ENCODE measurements at places on chromosomes 4 and X.

DNA sequence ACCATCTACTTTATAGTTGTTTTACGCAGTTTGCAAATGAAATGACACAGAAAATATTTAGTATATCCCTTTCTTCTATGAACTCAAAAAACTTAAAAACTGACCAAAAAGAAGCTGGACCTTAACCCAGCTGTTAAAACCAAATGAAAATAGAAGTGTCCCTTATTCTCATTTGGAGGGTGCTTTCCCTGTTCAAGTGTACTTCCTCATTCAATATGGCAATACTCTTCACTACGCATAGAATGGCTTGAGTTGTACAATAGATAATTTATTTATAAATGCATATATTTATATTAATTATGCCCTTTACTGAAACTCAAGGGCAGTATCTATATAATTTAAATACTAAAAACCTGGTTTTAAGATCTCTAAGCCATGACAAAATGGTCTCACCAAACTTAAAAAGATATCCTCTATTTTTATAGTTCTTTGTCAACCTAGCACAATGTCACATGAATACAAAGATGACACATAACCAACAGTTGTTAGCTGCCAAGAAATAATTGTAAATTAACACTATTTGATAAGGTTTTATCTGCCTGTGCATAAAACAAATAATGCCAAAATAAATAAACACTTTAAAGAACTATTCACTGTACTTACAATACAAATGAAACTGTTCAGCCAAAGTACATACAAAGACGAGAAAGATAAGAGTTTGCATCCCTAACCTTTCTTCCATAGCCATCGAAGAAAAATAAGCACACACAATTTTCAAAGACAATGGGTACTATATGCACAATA, 25.2 kb downstream of the YTHDC1 start:
- no peak for DNase-seq

GRCh38 chrX:23919706-23920320, 12.0 kb downstream of the CXorf58 start:
- peak; percentile 6 for DNase-seq

DNA sequence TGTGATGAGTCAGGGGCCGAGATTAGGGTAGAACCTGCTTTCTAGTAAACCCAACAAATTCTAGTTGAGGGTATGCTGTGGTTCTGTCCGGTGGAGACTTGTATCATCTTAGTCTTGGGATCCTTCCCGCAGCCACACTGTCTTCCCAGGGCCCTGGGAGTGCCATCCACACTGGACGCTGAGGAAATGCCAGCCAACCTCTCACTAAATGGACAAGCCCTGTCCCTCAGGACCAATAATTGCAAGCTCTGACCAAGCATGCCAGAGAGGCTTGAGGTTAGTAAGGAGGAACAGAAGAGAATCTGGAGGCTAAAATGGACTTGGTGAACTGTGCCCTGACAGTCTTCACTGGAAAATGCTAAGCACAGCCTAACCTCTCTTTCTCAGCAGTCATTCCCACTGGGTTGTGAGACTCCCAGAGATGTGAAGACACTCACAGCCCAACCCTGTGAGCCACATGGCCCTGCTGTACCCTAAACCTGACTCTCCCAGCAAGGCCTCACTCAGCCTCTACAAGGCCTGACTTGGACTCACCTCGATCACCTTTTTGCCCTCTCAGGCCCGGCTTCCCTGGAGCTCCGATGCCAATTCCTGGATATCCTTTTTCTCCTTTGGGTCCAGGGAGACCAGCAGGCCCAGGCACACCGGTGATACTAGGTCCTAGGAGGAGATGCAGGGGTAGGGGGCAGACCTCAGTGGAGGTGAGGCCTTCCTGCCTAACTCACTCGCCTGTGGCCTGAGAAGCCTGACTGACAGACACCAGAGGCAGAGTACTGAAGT, 77.6 kb downstream of the ATG4A start:
- no peak for DNase-seq

GRCh38 chrX:134806707-134807038, 148.4 kb upstream of the PLAC1 start:
- no peak for DNase-seq

DNA sequence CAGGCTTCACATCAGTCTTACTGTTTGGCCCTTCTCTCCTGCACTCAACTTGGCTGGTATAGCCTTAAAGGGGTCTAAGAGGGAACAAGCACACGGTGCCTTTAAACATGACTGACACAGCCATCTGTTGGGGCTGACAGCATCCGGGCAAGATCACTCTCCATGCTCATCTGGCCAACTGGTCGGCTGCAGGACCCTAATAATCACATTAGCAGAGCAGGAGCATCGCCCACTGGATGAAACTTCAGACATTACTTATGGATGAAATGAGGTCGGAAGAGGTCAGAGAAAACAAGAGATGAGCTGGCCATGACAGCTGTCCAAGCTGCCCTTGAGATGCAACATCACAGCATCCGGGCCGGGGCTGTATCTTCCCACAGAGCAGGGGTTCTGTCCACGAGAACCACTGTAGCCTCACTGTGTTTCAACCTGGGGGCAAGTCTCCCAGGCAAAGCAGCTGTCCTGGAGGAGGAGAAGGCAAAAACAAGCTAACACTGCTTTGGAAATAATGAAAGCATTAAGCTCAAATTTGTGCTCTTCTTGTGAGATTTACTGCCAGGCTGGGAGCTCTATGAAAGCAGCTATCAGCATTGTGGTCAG, 94.4 kb upstream of the TTC29 start:
- DNase-seq = no peak

Data from NCI-H446 (cell line).